ENCODE measurements at places on chromosomes 6 and 20.

DNA sequence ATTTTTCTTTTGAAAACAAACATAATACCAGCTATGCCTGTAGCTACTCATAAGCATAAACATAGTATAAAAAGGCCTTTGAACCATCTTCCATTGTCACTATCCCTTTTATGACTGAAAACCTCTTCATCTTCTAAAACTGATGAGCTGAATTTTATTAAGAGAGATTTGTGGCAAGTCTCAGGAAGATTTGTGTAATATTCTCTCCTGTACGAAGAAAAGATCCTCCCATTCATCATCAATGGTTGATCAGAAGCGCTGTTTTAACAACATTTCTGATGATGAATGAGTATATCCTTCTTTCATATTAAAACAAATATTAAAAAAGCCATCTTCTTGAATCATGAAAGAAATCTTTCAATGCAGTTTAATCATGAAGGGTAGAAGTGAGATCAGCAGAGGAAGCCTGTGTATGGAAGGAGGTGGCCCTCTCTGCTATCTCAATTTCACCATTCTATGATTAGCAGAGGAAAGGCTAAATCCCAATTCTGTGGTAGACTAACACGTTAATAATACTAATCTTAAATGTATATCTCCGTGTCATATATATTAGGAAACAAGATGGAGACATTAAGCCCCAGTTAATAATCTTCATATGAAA is 430.2 kb downstream of the FRK start:
- no peak overlapping the region for H3K4me3 ChIP-seq
- no peak overlapping the region for H3K27ac ChIP-seq
- H3K27me3 ChIP-seq: no peaks in the 10 kb centered on the region
- H3K36me3 ChIP-seq: no peaks in the 10 kb centered on the region
- DNase-seq: no peak

DNA sequence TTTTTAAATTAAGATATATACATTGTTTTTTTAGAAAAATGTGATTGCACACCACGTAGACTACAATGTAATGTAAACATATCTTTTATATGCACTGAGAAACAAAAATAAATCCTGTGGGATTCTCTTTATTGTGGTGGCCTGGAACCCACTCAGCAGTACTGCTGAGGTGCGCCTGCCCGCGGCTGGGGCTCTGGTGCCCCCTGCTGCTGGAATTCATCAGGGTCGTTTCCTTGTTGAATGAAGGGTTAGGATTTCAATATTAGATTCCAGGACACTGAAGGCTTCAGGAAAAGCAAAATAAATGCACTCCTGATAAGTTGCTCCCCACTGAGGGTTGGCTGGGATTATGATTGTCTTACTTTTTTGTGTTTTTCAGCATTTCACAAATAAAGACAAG is 175.8 kb upstream of the GGTLC1 start:
- no peaks in the 10 kb centered on the region for H3K4me1 ChIP-seq
- H3K27me3 ChIP-seq: no peaks in the 10 kb centered on the region
- H3K36me3 ChIP-seq: no peaks in the 10 kb centered on the region
- H3K27ac ChIP-seq: no peak overlapping the region

GRCh38 chr6:39707962-39708683 is 17.1 kb downstream of the KIF6 start:
- no peaks in the 10 kb centered on the region for H3K36me3 ChIP-seq
- H3K4me1 ChIP-seq: no peaks in the 10 kb centered on the region
- no peak for DNase-seq
- no peaks in the 10 kb centered on the region for H3K27me3 ChIP-seq
- H3K27ac ChIP-seq: no peak overlapping the region
- no peak overlapping the region for H3K4me3 ChIP-seq

DNA sequence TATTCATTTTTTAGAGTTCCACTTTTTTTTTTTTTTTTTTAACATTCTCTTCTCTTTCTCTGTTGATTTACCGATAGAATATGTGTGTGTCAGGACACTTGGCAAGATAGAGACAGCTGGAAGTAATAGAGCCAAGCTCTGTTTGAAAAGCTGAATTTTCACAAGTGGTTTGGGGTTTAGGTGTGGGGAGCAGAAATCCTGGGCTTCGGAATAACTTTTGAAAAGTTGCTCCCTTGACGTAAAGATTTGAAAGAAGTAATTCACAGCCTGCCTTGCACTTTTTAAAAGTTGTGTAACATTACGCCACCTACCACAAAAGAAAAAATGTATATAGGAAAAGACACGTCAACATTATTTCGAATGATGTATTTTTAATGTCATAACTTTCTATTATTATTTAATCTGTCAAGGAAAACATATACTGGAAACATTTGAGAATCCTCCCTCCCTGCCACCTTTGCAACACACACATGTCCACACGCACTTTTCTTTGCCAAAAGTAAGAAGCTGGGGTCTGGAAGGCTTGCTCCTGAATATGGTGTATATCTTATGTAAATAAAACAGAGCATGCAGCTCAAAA is 917.9 kb downstream of the KIF16B start:
- H3K36me3 ChIP-seq: no peaks in the 10 kb centered on the region
- H3K27me3 ChIP-seq: no peaks in the 10 kb centered on the region
- H3K4me1 ChIP-seq: no peaks in the 10 kb centered on the region
- DNase-seq: no peak

DNA sequence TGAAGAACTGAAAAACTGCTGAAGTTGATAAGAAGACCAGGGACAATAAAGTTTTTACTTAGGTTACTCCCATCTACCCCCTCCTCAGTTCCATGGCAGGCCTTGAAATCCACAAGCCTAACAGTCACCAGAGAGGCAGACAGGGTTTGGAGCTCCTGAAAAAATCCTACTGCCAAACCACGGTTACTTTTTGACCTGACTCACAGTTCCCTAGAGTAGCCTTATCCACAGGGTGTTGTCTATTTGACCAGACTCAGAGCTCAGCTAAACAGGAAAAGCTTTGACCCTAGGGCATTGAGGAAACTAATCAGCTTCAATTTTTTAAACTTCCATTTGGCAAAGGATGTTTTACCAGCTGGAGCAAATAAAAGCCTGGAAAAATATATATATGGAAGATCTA is 257.7 kb upstream of the NT5E start:
- H3K4me3 ChIP-seq: no peak overlapping the region
- H3K4me1 ChIP-seq: no peaks in the 10 kb centered on the region

- peak overlapping the region; percentile 63 for H3K4me3 ChIP-seq
- H3K27ac ChIP-seq: no peak overlapping the region
- peak; percentile 58 for DNase-seq
- H3K4me1 ChIP-seq: peaks cover 29% of the 10 kb centered on the region
- H3K36me3 ChIP-seq: no peaks in the 10 kb centered on the region
Observed at GRCh38 chr20:1894471-1894950, 696 bp upstream of the SIRPA start.

- no peak overlapping the region for H3K27ac ChIP-seq
- peak; percentile 31 for DNase-seq
- no peaks in the 10 kb centered on the region for H3K27me3 ChIP-seq
- no peaks in the 10 kb centered on the region for H3K4me1 ChIP-seq
- no peaks in the 10 kb centered on the region for H3K36me3 ChIP-seq
Observed at GRCh38 chr6:52815167-52816092, 11.8 kb upstream of the GSTA1 start.

GRCh38 chr6:8108031-8108660 is 5.8 kb upstream of the EEF1E1 start:
- peaks cover 25% of the 10 kb centered on the region for H3K4me1 ChIP-seq
- no peaks in the 10 kb centered on the region for H3K36me3 ChIP-seq
- no peak overlapping the region for H3K4me3 ChIP-seq
- H3K27me3 ChIP-seq: no peaks in the 10 kb centered on the region

DNA sequence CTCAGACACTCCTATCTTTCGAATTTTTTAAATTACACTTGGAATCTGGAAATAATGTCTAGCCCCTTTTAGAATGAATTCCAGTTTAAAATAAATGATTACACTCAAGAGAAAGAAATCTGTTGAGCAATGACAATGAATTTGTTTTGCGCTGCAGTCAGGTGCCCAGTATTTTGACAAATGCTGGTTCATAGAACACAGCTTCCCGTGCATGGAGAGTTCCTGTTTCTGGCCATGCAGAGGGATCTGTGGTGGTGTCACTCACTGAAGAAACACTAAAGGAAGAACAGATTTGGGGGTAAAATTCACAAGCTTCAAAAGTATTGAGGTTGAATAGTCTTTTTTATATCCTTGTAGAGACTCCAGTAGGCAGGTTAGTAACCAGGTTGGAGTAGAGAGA is 113.4 kb upstream of the CEP85L start:
- DNase-seq: no peak
- no peak overlapping the region for H3K27ac ChIP-seq
- no peaks in the 10 kb centered on the region for H3K36me3 ChIP-seq
- H3K4me3 ChIP-seq: no peak overlapping the region

DNA sequence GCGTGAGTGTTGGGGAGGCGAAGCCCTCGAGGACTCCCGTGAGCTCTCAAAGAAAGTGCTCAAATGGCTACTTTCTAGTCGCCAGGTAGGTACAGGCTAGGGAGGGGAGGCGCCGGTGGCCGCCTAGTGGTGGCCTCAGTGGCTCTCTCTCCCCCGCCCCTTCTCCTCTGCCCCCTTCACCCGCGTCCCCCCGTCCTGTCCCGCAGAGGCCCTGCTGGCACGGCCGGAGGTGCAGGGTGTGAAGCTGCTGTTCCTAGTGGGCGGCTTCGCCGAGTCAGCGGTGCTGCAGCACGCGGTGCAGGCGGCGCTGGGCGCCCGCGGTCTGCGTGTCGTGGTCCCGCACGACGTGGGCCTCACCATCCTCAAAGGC is 16.3 kb downstream of the ADISSP start:
- no peak for DNase-seq
- H3K27me3 ChIP-seq: peaks cover 14% of the 10 kb centered on the region
- H3K4me1 ChIP-seq: no peaks in the 10 kb centered on the region
- H3K4me3 ChIP-seq: no peak overlapping the region

GRCh38 chr6:73062837-73063236 is 162.5 kb downstream of the KHDC1L start:
- no peak for DNase-seq
- H3K36me3 ChIP-seq: no peaks in the 10 kb centered on the region
- no peak overlapping the region for H3K27ac ChIP-seq
- no peaks in the 10 kb centered on the region for H3K4me1 ChIP-seq

GRCh38 chr20:24955045-24955444 is 6.0 kb downstream of the CST7 start:
- no peaks in the 10 kb centered on the region for H3K36me3 ChIP-seq
- DNase-seq: peak; percentile 68
- peaks cover 5% of the 10 kb centered on the region for H3K4me1 ChIP-seq
- H3K27me3 ChIP-seq: no peaks in the 10 kb centered on the region
- H3K27ac ChIP-seq: peak overlapping the region; percentile 62

- peaks cover 15% of the 10 kb centered on the region for H3K4me1 ChIP-seq
- no peaks in the 10 kb centered on the region for H3K27me3 ChIP-seq
- no peak overlapping the region for H3K27ac ChIP-seq
- no peak for DNase-seq
- H3K4me3 ChIP-seq: no peak overlapping the region
Observed at GRCh38 chr6:131995917-131996316, 44.7 kb upstream of the CCN2 start.

DNA sequence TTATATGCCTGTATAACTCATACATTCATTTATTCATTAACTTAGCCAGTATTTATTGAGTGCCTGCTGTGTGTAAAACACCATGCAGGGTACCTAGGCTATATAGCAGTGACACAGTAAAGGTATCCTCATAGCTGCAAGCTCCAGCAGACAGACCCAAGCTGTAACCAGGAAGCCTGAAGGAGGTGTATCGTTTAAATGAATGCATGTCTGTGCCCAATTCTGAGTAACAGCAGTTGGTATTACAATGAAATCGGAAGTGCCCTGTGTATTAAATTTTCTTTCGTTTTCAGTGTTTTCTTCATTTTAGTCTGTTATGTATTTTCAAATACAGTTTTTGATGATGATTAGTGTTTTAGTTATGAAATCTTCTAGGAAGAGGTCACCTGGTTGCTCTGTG is 485.8 kb upstream of the SOX4 start:
- H3K27me3 ChIP-seq: no peaks in the 10 kb centered on the region
- no peak overlapping the region for H3K27ac ChIP-seq
- H3K4me1 ChIP-seq: no peaks in the 10 kb centered on the region
- H3K36me3 ChIP-seq: no peaks in the 10 kb centered on the region

- no peak for DNase-seq
- no peaks in the 10 kb centered on the region for H3K4me1 ChIP-seq
- H3K36me3 ChIP-seq: no peaks in the 10 kb centered on the region
- no peak overlapping the region for H3K27ac ChIP-seq
- no peaks in the 10 kb centered on the region for H3K27me3 ChIP-seq
Observed at GRCh38 chr6:64439274-64439673, 803.7 kb downstream of the PHF3 start.

DNA sequence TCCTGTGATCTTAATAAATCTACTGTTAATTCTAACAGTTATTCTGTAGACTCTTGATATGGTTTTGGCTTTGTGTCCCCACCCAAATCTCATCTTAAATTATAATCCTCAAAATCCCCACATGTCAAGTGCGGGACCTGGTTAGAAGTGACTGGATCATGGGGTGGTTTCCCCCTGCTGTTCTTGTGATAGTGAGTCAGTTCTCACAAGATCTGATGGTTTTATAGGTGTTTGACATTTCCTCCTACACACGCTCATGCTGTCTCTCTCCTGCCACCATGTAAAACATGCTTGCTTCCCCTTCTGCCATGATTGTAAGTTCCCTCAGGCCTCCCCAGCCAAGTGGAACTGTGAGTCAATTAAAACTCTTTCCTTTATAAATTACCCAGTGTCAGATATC is 10.5 kb upstream of the EPB41L2 start:
- no peak for DNase-seq
- no peak overlapping the region for H3K4me3 ChIP-seq
- H3K27me3 ChIP-seq: no peaks in the 10 kb centered on the region
- no peak overlapping the region for H3K27ac ChIP-seq
- no peaks in the 10 kb centered on the region for H3K36me3 ChIP-seq
- no peaks in the 10 kb centered on the region for H3K4me1 ChIP-seq

DNA sequence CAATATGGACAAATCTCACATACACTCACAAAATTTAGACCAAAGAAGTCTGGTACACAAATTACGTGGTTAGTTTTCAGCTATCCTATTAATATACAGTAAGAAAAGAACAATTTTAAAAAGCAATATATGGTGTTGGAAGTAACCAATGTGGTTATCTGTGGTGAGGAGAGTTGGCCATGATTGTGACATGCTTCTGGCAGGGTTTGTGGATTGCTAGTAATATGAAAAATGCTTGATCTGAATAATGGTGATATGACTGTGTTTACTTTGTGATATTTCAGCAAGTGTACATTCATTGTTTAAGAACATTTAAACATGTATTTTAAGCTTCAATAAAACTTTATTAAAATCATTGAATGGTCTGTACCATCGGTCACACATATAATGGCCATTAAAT is 99.1 kb downstream of the ADGB start:
- no peaks in the 10 kb centered on the region for H3K27me3 ChIP-seq
- H3K4me1 ChIP-seq: no peaks in the 10 kb centered on the region
- H3K36me3 ChIP-seq: no peaks in the 10 kb centered on the region
- no peak overlapping the region for H3K4me3 ChIP-seq

- no peaks in the 10 kb centered on the region for H3K4me1 ChIP-seq
- H3K36me3 ChIP-seq: no peaks in the 10 kb centered on the region
Observed at GRCh38 chr20:45465491-45466266, 3.9 kb upstream of the WFDC2 start.

DNA sequence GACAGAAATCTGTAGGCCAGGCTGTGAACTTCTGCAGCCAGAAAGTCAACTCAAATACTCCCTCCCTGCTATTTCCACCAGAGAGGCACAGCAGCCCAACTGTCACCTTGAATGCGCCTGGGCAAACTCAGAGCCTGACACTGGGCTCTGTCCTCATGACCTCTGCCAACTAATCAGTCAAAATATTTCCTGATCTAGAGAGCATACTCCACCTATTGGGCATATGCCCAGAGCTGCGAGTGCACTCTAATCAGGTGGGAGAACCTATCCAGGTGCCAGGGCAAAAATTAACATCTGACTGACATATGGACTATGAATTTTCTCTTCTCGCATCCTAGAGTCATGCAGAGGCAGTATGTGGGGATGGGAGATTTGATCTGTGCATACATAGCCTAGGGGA is 406.3 kb upstream of the RUNX2 start:
- no peak overlapping the region for H3K27ac ChIP-seq
- H3K4me1 ChIP-seq: no peaks in the 10 kb centered on the region
- H3K36me3 ChIP-seq: no peaks in the 10 kb centered on the region
- no peaks in the 10 kb centered on the region for H3K27me3 ChIP-seq

Measured in MM.1S (cell line).